ENCODE measurements at places on chromosomes 4 and X.

- no peak for DNase-seq
Measured at GRCh38 chrX:105126201-105126600, 94.3 kb downstream of the TEX13A start.

GRCh38 chr4:177403746-177404145 is 38.5 kb downstream of the AGA start:
- DNase-seq: no peak

GRCh38 chrX:18034945-18035344 is 173.8 kb upstream of the RAI2 start:
- DNase-seq: no peak

- no peak for DNase-seq
Measured at GRCh38 chr4:14800977-14801376, 201.3 kb upstream of the CPEB2 start.

DNA sequence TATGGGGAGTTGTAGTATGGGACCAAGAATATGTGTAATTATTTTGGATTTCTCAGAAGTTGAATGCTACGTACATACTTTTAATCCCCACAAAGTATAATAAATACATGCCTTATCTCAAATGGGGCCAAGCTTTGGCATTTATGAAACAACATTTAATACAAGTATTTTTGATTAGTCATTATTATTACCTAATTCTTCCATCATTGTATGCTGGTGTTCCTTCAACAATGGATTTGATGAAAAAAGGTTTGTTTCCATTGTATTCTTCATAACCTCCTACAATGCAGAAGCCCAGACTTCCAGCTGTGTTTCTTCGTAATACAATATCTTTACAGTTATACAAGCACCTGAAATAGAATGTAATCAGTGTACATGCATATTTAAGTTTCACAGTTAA is 83.8 kb downstream of the FIP1L1 start:
- no peak for DNase-seq

DNA sequence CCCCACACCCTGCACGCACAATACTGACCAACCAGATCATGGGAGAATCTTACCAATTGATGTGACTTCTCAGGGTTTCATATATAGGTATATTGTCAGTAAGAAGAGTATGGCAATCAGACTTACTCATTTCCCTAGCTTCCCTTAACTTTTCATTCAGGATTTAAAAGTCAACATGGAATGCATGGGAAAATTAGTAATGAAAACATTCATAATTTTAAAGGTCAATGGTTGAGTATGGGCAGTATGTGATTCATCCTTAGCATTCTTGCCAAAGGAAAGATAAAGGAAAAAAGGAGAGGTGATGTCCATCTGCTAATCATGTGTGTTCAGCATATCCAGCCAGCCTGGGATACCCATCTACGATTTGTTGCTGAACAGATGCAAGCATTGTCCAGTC is 4.0 kb downstream of the DIPK2B start:
- no peak for DNase-seq

Data from T follicular helper cell (primary cell).